ENCODE measurements at places on chromosomes 13 and 19.
A peak's percentile ranks its signal among the peaks of the same experiment; 100 is the strongest.

- no peak for DNase-seq
Measured at GRCh38 chr13:21361706-21362105, 97.4 kb downstream of the ZDHHC20 start.

- no peak for DNase-seq
Measured at GRCh38 chr19:39208175-39208795, 4.2 kb upstream of the SYCN start.

- DNase-seq: peak; percentile 20
Measured at GRCh38 chr13:96822895-96823294, 171.4 kb downstream of the OXGR1 start.

DNA sequence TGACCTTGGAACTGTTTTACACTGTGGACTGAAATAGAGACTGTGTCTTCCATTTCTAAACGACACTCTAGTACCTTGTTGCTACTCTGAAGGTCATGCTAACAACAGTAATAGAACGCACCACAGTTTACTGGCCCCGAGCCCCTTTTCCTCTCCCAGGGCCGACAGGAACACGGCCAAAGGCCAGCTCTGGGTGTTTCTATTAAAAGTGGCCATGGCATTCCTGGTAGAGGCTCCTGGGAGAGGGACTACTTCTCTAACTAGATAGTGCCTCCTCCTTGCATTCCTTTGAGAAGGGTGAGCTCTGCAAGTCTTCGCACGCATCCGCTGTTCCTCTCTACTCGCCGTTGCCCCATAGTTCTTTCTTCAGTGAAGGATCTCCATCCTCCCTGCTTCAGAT lies 18.7 kb upstream of the SIAH3 start:
- DNase-seq: no peak

DNA sequence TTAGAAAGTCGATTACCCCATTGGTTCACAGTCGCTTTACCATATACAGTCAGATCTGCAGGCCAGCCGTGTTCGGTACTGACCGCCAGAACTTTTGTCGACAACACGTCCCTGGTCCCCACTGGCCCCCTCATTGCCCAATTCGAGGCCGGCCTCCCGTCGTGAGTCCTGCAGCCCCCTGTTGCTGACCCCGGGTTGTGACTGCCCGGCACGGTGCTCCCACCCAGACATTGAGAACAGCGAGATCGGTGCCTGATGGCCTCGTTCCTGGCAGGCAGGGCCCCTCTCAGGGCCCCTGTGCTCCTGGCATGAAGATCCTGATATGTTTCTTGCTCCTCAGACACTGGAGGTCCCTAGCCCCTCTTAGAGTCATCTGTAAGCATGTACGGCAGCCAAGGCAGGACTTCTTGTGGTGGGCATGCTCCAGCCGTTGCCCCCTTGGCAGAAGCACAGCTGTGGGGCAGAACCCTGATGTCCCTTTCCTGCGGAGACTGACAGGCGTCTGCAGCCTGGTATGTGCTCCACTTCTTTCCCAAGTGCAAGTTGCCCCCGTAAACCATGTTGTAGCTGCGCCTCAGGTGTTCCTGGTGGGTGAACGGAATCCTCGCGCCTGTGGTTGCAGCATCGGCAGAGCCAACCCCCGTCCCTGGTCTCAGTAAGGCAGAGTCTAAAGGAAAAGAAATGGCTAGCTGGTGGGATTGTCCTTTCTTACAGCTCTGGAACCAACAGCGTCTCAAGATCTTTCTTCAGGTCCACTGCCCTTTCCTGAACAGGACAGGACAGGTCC lies 123.2 kb upstream of the SPACA7 start:
- DNase-seq: no peak

Measured in GM20000 (cell line).